ENCODE measurements at places on chromosomes 13 and 19. TPM values are rescaled to one million over a fixed set of nuclear protein-coding genes. Genes with fewer than 3 reads are reported as not detected.

CEACAM5 gene
- total RNA-seq = not detected

DNA sequence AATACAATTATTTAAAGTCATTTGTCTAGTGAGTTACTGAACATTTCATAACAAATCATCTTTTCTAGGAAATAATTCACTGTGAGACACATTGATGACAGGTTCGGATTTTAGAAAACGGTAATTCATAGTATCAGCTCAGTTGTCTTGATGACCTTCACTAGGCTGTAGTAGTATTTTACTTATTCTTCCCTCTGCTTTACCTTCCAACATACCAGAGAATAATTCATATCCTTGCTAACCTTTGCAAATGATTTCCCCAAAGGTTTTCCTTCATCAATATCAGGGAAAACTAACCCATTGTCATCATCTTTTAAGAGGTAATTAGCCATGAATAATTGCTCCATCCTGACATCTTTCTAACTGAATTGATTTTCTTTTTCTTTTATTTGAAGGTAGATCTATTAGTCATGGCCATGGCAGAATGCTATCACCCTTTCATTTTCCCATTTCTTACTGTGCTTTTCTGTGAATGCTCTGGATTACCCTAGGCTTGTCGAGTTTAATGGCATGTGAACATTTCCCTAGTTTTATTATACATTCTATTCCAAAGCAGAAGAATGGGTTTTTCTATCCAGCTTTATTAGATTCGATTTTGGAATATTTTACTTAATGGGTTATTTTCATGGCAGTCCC is 299.2 kb downstream of the OLFM4 start:
- no peak for DNase-seq
- H3K36me3 ChIP-seq = no peaks in the 10 kb centered on the region
- H3K27me3 ChIP-seq = no peaks in the 10 kb centered on the region
- no peak overlapping the region for H3K4me3 ChIP-seq
- no peak overlapping the region for H3K27ac ChIP-seq

DNA sequence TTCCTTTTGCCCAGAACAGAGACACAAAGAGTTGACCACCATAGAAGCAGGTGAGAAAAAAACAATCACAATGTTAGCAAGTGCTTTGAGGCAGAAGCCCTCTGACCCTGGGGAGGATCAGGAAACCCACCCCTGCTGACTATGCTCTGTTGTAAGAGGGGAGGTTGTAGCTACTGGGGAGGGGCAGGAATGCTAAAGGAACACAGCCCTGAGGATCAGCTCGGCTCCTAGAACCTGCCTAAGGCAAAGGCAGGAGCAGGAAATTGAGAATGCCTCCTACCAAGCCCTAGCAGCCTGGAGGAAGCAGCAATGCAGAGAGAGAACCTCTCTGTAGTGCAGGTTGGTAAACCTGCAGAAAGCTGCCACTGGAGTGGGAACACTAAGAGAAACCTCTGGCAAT is 624.0 kb upstream of the KLF12 start:
- no peak overlapping the region for H3K27ac ChIP-seq
- H3K27me3 ChIP-seq = no peaks in the 10 kb centered on the region
- no peak overlapping the region for H3K4me3 ChIP-seq
- no peaks in the 10 kb centered on the region for H3K36me3 ChIP-seq

DNA sequence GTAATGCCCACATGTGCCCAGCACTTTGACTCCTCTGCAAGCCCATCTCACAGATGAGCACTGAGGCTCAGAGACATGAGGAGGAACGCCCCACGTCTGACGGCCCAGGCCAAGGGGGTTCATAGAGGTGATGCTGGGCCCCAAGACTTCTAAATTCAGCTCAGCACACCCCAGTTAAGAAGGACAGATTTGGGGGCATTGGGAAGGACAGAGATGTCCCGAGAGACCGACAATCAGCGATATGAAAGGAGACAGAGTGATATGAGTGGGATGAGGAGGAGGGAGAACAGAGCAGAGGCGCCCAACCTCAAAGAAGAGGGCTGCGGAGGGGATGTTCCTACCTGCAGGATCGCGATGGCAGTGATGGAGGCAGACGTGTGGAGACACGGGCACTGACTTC is at the start of gene CNFN:
Gene CNFN (minus strand): TSS at position 399 of the 400 bp plus-strand sequence. CDS start 1,260 bp downstream, outside the sequence.
- no peaks in the 10 kb centered on the region for H3K27me3 ChIP-seq
- no peak within 1 kb of the TSS for H3K27ac ChIP-seq
- no peak for DNase-seq
- peaks cover 10% of the 10 kb centered on the region for H3K4me1 ChIP-seq
- no peak within 1 kb of the TSS for H3K4me3 ChIP-seq
- no peaks in the 10 kb centered on the region for H3K36me3 ChIP-seq

GRCh38 chr13:94595001-94595949 is 677 bp downstream of the TGDS start:
- peaks cover 35% of the 10 kb centered on the region for H3K4me1 ChIP-seq
- no peaks in the 10 kb centered on the region for H3K27me3 ChIP-seq
- H3K36me3 ChIP-seq = peaks cover 27% of the 10 kb centered on the region
- peak overlapping the region; percentile 72 for H3K4me3 ChIP-seq

IZUMO2 gene
- not detected for total RNA-seq

DNA sequence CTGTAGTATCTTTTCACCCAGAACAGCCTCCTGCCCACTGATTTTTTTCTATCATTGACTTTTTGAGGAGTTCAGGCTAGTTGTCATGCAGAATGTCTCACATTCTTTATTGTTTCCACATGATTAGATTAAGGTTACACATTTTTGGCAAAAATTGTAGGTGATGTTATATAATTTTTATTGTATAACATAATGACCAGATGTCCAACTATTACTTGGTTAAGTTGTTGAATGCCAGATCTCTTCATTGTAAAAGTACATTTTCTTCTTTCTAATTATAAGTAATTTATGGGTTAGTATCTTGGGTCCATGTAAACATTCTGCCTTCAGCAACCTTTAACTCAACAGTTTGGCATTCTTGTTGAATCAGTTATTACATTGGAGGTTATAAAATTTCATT is 138.4 kb downstream of the POSTN start:
- no peaks in the 10 kb centered on the region for H3K27me3 ChIP-seq
- H3K27ac ChIP-seq = no peak overlapping the region
- H3K4me1 ChIP-seq = no peaks in the 10 kb centered on the region
- DNase-seq = no peak

HSD17B14 gene
- total RNA-seq = 7.9 TPM

DNA sequence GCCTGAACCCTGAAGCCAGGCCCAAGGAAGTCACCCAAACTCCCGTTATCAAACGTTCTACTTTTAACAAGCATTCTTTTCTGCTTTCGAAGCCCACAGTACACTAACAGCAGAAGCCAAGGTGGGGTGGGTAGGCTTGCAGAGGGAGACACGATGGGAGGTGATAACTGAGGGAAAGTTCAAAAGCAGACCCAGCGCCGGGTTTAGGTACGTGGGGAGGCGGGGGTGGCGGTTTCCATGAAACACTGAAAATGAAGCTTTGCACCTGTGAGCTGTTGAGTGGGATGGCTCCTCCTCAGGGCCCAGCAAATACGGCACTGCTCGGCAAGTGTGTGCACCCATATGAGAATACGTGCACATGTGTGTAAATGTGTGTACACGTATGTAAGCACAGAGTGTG is 49.8 kb downstream of the KLF2 start:
- no peak for DNase-seq
- H3K27me3 ChIP-seq = no peaks in the 10 kb centered on the region
- no peak overlapping the region for H3K4me3 ChIP-seq
- H3K4me1 ChIP-seq = peaks cover 49% of the 10 kb centered on the region
- H3K36me3 ChIP-seq = peaks cover 48% of the 10 kb centered on the region

ICAM5 gene
- 0.45 TPM for total RNA-seq

DNA sequence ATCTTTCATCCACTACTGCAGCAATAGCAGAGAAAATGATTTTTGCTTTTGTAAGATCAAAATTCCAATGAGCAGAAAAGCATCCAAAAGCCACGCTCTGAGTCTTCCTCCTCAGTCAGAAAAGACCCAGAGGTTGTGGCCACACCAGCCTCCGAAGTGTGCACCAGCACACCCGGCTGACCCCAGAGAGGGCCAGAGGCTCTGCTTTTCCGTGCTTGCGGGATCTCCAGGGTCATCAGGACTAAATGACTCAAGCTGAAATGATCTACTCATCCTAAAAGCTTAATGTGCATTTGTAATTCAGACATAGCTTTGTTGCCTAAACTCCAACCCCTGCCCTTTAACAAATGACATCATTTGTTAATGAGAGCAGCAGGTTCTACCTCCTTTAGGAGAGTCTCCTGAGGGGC is 16.5 kb downstream of the RXFP2 start:
- H3K4me3 ChIP-seq = no peak overlapping the region
- no peak overlapping the region for H3K27ac ChIP-seq
- no peaks in the 10 kb centered on the region for H3K27me3 ChIP-seq
- DNase-seq = no peak
- H3K4me1 ChIP-seq = no peaks in the 10 kb centered on the region

- no peak overlapping the region for H3K27ac ChIP-seq
- H3K36me3 ChIP-seq = peaks cover 77% of the 10 kb centered on the region
- H3K4me3 ChIP-seq = no peak overlapping the region
- no peaks in the 10 kb centered on the region for H3K27me3 ChIP-seq
These were observed 6.0 kb downstream of the PVR start for GRCh38 chr19:44649578-44650145.

DNA sequence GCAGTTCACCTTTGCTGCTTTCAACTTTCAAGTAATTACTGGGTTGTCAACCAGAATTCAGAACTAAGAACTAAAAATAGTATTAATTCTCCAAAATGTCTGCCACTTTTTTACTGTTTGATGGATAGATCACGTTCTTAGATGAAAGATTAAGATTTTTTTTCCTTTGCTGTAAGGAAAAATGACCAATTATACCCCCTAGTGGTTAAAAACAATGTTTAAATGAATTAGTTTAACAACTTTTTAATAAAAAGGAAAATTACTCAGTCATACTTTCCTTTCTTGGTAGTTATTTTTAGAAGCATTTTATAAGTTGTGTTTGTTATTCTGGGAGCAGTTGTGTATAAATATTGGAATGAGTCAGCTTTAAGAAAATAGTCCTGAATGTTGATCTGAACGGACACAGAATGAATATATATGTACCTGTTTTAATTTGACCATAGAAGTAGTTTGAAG is 4.6 kb downstream of the TM9SF2 start:
- DNase-seq = no peak
- peaks cover 4% of the 10 kb centered on the region for H3K36me3 ChIP-seq
- no peaks in the 10 kb centered on the region for H3K27me3 ChIP-seq
- H3K27ac ChIP-seq = no peak overlapping the region

DNA sequence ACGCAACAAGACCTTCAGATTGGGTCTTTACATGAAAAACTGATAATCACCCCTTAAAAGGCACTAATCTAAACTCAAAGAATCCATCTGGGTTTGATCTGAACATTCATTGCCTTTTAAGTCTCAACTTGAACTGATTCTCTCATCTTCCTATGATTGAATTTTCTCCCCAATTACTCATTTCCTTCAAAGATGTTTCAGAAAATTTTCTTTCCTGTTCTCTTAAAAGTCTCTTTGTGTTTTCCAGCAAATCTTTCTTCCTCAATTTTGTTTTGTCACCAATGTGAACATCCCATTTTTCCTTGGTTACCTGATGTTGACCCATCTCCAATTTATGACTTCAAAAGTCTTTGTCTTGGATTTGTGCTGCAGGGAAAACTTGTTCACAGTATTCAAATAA is 234.3 kb downstream of the DACH1 start:
- DNase-seq = no peak
- no peaks in the 10 kb centered on the region for H3K36me3 ChIP-seq
- no peaks in the 10 kb centered on the region for H3K27me3 ChIP-seq
- no peak overlapping the region for H3K27ac ChIP-seq
- no peak overlapping the region for H3K4me3 ChIP-seq

DNA sequence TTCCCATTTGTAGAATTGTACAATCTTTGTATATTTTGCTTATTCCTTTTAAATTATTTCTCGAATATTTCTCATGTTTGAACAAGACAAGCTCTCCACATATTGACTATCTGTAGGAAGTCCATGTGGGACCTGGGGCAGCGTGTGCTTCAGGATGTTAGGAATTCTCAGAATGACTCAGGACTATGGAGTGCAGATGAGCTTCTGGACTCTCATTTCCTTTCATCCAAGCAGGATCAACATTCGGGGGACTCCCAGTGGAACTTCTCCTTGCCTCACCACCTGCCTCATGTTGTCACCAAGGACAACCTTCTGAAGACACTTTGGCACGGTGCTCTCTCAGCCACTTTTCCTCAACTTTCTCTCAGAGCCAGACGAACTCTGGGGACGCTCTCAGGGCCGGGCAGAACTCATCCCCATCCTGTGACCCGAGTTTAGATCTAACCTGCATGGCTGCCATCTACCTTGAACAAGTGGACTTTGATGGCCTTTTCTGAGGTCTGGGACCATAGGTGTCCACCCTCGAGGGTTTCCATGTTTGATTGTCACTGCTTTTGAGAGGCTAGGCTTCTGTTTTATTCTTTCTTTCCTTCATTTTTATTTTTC is 441.7 kb downstream of the IRS2 start:
- H3K4me1 ChIP-seq = peaks cover 5% of the 10 kb centered on the region
- no peak overlapping the region for H3K4me3 ChIP-seq
- no peaks in the 10 kb centered on the region for H3K36me3 ChIP-seq
- no peaks in the 10 kb centered on the region for H3K27me3 ChIP-seq

VWA8 gene
- total RNA-seq = 22.2 TPM

GRCh38 chr19:2249880-2250765 is 1.0 kb downstream of the AMH start:
- no peak for DNase-seq
- peaks cover 36% of the 10 kb centered on the region for H3K27me3 ChIP-seq
- no peak overlapping the region for H3K4me3 ChIP-seq
- H3K27ac ChIP-seq = no peak overlapping the region

GRCh38 chr13:27283906-27284493 is 13.4 kb downstream of the RASL11A start:
- H3K27me3 ChIP-seq = no peaks in the 10 kb centered on the region
- H3K36me3 ChIP-seq = no peaks in the 10 kb centered on the region
- no peaks in the 10 kb centered on the region for H3K4me1 ChIP-seq
- H3K27ac ChIP-seq = no peak overlapping the region
- DNase-seq = no peak
- no peak overlapping the region for H3K4me3 ChIP-seq
